ENCODE measurements at places on chromosomes 12 and 14. TPM values are rescaled to one million over a fixed set of nuclear protein-coding genes. Genes with fewer than 3 reads are reported as not detected.

The C12orf50 gene
- total RNA-seq, result not detected

The ADGRD1 gene
- not detected for total RNA-seq

The DACT1 gene
- total RNA-seq, result not detected

The IRAK3 gene
- 21.7 TPM for total RNA-seq

The PABPN1 gene
- total RNA-seq, result 274 TPM

The OTOGL gene
- not detected for total RNA-seq

The MLH3 gene
- total RNA-seq, result 27.6 TPM

The SLC8B1 gene
- 19.9 TPM for total RNA-seq

DNA sequence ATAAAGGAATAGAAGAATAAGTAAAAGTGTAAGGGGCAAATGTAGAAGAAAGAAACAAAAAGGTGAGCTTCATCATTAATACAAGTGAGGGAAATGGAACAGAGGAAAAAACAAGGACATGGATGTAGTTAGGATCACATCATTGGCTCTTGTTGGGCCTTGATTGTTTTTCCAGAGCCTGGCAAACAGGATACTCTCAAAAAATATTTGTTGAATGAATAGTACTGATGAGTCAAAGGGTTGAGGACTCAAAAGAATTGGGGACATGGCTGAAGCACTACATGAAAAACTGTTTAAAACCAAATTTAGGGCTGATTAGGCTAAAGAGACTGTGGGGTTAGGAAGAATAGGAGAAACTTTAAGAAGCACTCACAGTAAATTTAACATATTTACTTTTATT is 11.4 kb upstream of the SRP54 start:
- no peak for DNase-seq

DNA sequence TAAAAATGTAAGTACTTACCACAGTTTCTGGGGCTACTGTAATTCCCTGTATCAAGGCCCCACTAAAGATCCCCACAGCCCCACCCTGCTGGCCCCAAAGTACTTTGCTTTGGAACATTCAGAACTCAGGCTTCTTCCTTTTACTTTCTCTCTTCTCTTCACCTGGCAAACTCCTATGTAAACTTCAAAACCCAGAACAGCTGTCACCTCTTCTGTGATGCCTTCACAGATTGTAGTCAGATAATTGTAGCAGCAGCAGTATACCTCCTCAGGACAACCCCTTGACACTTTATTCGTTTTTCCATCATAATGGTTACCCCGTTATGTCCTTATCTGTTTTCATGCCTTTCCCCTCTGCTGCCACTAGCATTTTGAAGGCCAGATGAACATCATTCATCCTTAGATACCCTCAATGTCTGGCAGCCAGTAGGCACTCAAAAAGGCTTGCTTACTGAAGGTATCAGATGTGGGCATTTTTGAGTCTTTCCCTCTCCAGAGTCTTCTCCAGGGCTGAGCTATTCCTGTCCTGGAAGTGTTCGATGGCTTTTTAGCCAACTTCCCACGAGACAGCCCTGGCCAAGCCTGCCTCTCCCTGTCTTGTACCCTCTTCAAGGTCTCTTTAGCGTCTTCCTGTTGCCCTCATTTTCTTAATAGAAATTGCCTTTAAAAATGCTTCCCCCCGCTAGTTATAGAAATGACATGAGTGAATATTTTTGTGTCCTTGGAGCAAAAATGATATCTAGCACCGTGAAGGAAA is 7.4 kb downstream of the PLBD2 start:
- no peak for DNase-seq

DNA sequence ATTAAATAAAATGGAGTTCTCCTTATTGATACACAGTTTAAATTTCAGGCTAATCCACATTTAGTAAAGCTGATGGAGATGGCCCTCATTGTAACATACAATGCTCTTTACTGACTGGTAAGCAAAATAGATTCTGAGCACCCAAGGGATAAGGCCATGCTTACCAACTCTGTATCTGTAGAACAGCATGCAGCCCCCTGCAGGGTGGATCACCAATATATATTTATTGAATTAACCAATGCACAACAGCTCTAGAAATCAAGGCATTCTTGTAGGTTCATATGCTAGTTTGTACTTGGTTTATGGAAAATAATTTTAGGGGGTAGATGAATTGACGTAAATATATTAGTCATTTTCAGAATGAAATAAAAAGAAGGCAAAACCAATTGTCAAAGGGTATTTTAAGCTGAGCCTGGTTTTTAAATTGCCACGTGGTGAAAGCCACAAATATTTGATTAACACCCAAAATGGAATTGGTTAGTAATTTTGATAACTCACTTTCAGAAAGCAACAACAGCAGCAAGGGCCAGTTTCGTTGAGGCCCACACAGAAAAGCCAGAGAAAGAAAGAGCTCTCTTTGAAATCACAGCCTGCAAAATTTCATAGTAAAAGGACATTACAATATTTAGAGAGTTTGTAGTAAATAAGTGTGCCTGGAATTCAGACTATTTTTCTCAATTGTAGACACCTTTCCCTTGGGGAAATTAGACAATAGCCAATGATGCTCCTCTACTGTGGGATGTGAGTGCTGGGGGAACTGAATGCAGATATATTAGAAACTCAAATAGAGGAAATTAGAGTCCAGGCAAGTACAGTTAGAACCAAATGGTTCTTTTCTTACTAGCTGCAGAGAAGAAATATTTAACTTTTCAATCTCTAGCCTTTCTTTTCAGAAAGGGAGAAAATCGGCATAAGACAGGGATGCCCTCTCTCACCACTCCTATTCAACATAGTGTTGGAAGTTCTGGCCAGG is 216.2 kb upstream of the ABCD2 start:
- DNase-seq, result no peak

DNA sequence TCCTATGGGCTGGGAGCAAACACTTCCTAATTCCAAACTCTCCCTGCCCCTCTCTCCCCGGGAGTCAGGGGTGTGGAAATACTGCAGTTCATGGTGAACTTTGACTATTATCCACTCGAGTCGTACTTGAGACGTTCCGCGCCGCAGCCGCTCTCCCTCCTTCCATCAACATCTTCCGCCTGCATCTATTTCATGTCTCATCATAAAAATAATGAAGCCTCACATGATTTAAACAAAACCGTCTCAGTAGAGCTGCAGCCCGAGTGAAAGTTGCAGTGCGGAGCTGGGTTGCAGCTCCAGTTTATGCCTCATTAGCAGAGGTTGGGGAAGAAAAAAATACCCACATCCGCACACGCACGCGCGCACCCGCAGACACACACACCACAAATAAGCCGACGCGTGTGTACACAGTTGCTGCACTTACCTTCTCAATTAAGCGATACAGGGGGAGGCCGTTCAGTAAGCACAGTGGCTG is 283 bp downstream of the LMO3 start:
- DNase-seq, result no peak

DNA sequence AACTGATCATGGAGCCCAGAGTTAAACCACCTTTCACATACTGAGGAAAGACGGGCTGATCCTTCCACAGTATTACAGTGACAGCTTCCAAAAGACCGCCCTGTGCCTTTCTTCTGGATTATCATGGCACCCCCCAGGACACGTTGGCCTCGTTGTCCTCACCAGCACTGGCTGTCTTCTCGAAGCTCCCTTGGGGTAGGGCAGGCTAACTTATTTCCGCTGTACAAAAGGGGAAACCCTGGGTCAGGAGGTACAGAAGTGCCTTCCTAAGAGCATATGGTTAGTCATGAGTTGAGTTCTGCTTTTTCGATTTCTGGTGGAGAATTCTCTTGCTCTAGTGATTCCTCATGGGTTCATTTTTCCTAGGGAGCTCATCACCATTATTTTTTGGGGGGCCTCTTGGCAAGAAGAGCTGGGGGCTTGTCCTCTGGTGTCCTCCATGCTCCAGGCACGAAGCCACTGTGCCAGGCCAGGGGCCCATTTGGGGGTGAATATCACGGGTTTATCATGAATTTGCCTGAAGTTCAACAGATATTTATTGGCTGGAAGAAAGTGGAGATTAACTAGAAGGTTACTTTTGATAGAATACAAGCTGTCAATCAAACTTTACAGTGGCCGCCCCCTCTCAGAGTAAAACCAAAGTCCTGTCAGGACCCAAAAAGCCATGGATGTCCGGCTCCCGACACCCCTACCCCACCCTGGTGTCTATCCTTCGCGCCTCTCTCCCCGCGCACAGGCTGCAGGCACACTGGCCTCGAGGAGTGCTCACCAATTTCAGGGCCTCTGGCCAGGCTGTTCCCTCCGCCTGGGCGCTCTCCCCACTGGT is 8.8 kb upstream of the TRAF3 start:
- no peak for DNase-seq

- no peak for DNase-seq
Measured at GRCh38 chr12:98973395-98973794, 328.3 kb downstream of the APAF1 start.

DNA sequence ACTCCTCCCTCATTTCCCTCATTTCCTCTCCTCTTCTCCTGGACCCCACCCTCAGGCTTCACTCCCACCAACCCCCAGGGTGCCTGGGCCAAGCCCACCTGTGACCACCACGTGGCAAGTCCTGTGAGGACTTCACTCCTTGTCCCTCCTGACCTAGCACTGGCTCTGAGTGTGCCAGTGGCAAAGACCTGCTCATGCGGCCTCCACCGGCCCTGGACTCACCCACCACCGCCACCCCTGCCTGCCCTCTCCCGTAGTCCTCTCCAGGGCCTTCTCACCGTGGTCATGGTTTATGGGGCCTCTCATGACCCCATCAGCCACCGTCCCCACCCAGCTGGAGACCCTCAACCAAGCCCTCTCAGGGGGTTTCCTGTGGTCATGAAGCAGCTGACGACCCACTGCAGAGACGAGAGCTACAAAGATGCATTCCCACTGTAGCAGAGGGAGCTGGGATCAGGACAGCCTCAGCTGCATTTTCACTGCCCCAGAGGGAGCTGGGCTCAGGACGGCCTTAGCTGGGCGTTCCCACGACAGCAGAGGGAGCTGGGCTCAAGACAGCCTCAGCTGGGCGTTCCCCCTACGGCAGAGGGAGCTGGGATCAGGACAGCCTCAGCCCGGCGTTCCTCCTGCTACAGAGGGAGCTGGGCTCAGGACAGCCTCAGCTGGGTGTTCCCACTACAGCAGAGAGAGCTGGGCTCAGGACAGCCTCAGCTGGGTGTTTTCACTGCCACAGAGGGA is 3.2 kb upstream of the C14orf180 start:
- DNase-seq, result no peak

DNA sequence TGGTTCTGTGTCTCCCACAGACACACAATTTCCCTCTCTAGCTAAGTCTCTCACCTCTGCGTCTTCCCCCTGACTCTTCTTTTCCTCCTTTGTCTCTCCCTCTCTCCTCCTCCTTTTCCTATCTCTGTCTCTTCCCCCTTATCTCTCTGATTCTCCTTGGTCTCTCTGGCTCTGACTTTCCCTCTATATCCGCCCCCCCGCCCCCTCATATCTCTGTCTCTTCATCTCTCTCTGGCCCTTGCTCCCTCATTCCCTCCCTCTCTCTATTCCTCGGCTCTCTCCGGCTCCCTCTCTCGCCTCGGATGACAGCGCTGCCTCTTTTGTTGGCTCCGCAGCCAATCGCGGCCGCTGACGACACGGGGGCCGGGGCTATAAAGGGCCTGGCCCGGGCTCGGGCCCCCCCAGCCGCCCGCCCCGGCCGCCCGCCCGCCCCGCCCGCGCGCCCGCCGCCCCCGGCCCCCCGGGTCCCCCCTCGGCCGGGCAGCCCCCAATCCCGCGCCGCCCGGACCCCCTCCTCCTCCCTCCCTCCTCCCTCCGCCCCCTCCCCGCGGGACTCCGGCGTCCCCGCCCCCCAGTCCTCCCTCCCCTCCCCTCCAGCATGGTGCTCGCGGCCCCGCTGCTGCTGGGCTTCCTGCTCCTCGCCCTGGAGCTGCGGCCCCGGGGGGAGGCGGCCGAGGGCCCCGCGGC is at the start of gene GDF11:
TSS of gene GDF11 (plus strand) at position 404 of the 687 bp plus-strand sequence. CDS start at position 599, 195 bp downstream.
- DNase-seq, result peak; percentile 77

GRCh38 chr14:59664741-59665140 is 88.1 kb upstream of the CCDC175 start:
- DNase-seq, result no peak

Measured in natural killer cell treated with Interleukin-12 subunit alpha and Interleukin-12 subunit beta and Interleukin-15 and Interleukin-18, amount 100 ng/mL, for 72 hours (primary cell).